ENCODE measurements at places on chromosomes 5 and 9. TPM values are rescaled to one million over a fixed set of nuclear protein-coding genes. Genes with fewer than 3 reads are reported as not detected.

OLFML2A gene
- 47.4 TPM for polyA plus RNA-seq

RXRA gene
- polyA plus RNA-seq = 42.9 TPM

PLPPR1 gene
- polyA plus RNA-seq = 24.5 TPM

GRIN3A gene
- 2.4 TPM for polyA plus RNA-seq

DRD1 gene
- 0.15 TPM for polyA plus RNA-seq

SV2C gene
- 0.48 TPM for polyA plus RNA-seq

PCDHB3 gene
- polyA plus RNA-seq = 3.1 TPM

LMX1B gene
- polyA plus RNA-seq = 0.21 TPM

NIPAL4 gene
- 0.14 TPM for polyA plus RNA-seq

Data from left lung (tissue), 14 donors.